Stimulated activated CD4-positive, alpha-beta T cell treated with anti-CD3 and anti-CD28 coated beads, Interleukin-1b, Interleukin-23, amount 100 ng/mL, for 1 hour (primary cell): ENCODE measurements at places on chromosomes 12 and 14.

GRCh38 chr14:70653662-70654061 lies 11.9 kb downstream of the TTC9 start:
- no peak for DNase-seq

DNA sequence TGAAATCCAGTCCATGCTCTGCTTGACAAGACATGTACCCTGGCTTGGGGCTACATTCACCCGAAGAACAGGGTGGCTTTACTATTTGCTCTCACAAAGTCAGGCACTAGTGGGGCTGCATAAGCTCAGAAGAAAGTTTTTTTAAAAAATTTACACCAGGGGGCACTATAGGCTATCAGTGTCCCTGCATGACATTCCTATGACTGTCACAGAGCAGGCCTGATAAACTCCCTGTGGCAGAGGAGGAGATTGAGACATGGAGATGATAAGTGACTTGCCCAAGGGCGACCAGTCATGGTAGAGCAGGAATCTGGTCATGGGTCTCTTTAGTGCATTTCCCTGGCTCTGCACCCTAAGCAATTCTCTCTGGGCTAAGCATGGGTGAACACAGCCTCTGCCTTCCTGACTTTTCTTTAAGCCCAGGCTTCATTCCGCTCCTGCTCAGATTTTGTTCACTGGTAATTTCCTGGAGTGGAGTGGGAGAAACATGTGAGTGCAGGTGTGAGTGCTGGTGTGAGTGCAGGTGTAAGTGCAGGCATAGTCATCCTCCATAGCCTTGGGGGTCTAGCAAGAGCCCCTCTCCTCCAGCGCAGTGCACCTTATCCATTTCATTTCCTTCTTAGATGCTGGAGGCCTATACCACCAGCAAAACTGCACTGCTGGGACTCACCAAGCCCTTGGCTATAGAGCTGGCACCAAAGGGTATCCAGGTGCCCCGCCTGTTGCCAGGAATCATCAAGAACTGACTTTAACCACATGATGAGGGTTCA lies 91.6 kb downstream of the DHRS2 start:
- no peak for DNase-seq

DNA sequence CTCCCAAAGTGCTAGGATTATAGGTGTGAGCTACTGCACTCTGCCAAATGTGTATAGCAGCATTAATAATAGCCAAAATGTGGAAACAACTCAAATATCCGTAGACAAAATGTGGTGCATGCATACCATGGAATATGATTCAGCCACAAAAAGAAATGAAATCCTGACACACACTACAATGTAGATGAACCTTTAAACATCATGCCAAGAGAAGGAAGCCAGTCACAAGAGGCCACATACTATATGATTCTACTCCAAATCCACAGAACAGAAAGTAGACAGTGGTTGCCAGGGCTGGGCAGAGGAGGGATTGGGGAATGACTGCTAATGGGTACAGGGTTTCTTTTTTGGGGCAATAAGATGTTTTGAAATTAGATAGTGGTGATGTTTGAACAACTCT lies 7.7 kb upstream of the TMED2 start:
- DNase-seq = no peak

- no peak for DNase-seq
Measured at GRCh38 chr14:71049435-71050133, 142.3 kb downstream of the PCNX1 start.

- DNase-seq = no peak
Measured at GRCh38 chr14:32134448-32135097, 57.5 kb downstream of the ARHGAP5 start.

DNA sequence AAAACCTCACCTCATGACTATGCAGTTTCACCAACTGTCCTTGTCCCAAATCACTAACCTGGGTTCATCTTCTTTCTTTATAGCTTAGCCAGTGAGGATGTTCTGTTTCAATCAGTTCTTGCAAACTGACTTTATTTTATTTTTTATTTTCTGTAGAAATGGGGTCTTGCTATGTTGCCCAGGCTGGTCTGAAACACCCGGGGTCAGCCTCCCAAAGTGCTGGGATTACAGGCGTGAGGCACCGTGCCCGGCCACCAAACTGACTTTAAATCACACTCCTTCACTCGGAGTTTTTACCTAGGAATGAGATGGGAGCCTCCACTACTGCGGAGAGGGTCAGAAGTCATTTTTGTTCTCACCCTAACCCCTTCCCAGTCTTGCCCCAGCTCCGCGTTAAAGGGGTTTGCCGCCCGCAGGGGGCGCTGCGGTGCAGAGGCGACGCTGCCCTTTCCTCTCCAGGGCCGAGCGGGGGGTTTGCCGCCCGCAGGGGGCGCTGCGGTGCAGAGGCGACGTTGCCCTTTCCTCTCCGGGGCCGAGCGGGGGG lies 7.0 kb upstream of the B4GALNT3 start:
- DNase-seq = peak; percentile 5

GRCh38 chr14:71430321-71430677 lies 501.9 kb upstream of the RGS6 start:
- DNase-seq = no peak

DNA sequence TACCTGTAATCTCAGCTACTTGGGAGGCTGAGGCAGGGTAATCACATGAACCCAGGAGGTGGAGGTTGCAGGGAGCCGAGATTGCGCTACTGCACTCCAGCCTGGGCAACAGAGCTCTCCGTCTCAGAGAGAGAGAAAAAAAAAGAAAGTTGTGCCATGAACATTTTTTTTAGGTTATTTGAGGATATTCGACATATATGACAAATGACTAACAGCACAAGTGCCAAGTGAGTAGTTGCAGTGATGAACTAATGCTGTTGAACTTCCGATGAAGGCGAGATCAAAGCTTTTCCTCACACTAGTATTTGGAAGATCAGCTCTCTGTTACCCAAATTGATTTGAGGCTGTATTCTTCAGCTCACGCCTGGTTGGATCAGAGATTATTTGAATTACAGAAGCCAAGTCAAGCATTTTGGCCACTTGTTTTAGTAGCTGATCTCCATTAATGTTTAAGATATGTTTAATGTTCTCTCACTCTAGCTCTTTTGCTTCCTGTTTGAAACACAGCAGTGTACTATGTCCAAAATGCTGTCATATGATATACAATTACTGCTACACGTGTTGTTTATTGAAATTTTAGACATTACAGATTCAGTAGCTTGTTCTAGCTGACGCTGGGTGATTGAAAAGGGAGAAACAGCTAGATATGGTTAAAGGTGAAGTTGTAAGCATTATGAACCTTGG lies 43.4 kb downstream of the WDR20 start:
- DNase-seq = no peak

- DNase-seq = no peak
Measured at GRCh38 chr12:132123970-132124765, 20.0 kb downstream of the DDX51 start.

DNA sequence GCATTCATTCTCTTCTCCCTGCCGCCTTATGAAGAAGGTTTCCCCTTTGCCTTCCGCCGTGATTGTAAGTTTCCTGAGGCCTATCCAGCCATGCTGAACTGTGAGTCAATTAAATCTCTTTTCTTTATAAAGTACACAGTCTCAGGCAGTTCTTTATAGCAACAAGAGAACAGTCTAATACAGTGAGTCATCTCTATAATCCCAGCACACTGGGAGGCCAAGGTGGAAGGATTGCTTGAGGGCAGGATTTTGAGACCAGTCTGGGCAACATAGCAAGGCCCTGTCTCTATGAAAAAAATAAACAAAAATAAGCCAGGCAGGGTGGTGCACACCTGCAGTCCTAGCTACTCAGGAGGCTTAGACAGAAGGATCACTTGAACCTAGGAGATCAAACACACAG lies 259.9 kb downstream of the CEP128 start:
- DNase-seq = no peak

DNA sequence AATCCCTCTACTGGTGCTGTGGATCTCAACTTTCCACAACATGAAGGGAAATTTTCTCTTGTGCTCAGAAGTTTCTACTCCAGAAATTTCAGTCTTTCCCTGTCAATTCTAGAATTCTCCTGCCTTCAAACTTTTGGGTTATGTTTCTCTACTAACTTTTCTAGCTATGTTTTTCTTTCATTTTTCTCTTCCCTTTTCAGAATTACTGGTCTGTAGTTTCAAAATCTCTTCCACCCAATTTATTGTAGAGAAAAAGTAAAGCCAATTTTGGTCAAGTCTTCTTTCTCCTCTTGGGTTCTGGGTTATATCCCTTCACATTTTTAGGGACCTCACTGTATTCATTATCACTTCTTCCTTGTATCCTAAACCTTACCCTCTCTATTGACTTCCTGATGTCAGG lies 18.9 kb downstream of the CNTN1 start:
- DNase-seq = no peak

GRCh38 chr12:32454866-32455265 lies 55.5 kb downstream of the FGD4 start:
- DNase-seq = no peak

DNA sequence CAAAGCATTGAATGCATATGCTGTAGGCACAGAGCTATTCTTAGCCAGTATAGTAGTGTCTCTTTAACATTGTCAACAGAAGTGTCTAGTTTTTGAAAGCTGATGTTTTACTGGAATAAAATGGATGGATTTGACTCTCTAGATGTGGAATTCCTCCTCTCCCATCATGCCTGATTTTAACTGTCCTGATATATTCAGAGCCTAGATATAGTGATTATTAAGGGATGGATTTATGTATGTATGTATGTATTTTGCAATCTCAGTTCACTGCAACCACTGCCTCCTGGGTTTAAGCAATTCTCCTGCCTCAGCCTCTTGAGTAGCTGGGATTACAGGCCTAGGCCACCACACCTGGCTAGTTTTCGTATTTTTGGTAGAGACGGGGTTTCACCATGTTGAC lies 144.8 kb upstream of the NAV3 start:
- DNase-seq = no peak

GRCh38 chr12:44287545-44287944 lies 451.7 kb downstream of the TMEM117 start:
- no peak for DNase-seq

DNA sequence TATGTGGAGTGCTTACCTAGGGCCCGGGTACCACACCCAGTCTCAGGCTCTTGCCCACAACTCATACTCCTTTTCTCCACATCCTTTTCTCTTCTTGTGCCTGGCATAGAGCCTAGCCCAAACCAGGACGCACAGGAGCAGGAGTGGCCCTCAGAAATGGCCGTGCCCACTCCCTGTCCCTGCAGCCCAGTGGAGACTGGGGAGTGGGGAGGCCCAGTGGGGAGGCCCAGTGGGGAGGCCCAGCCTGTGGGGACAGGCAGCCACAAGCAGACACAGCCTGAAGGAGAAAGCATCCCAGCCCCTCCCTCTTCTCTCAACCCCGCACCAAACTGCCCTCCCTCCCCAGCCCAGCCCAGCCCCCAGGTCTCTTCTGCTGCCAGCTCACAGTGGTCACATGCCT lies 196.8 kb downstream of the KIF26A start:
- no peak for DNase-seq

GRCh38 chr14:104514156-104514848 lies 65.3 kb upstream of the C14orf180 start:
- DNase-seq = no peak

DNA sequence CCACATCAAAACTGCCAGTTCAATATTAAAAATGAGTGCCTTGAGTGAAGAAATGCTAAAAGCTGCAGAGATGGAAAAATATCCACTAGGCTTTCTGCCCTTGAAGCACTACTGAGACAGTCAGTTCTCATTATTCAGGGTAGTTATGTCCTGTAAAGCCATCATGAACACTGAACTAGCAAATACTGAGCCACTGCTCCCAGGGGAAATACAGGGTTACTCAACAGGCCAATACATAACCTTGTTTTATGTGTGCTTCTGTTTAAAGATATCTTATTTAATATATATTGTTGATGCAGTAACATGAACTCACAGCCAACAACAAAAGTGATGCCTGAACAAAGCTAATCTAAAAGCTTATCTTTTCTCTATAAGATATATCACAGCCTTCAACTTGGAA lies 3.3 kb downstream of the RAD52 start:
- DNase-seq = no peak

- no peak for DNase-seq
Measured at GRCh38 chr12:89344862-89345202, 7.5 kb downstream of the DUSP6 start.

DNA sequence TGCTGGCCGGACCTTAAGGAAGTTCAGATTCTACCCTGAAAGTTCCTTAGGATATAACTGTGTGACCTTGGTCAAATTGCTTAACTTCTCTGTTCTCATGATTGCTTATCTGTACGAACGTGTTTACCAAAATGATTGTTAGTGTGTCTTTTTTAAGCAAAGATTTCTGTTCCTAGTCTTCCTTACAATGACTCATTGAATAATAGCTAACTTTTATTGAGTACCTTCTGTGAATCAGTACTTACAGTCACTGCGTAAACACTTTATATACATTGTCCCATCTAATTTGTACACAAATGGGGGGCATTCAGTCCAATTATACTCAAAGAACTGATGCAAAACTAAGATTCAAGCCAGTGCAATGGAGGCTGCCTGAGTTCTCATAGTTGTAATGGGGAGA lies 4.2 kb upstream of the TMEM30B start:
- no peak for DNase-seq

DNA sequence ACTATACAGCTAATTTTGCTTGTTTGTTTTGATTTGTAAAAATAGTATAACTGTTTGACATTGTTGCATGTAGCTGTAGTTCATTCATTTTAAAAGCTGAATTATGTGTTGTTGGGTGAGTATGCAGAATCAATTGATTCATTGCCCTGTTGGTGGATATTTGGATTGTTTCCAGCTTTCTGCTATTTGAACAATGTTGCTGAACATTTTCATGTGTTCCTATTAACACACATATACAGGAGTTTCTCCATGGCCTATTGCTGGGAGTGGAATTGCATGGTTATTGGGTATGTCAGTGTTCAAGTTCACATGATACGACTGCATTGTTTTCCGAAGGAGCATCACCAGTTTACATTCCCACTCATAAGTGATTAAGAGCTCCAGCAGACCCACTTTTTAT lies 75.3 kb downstream of the SRGAP1 start:
- DNase-seq = no peak

DNA sequence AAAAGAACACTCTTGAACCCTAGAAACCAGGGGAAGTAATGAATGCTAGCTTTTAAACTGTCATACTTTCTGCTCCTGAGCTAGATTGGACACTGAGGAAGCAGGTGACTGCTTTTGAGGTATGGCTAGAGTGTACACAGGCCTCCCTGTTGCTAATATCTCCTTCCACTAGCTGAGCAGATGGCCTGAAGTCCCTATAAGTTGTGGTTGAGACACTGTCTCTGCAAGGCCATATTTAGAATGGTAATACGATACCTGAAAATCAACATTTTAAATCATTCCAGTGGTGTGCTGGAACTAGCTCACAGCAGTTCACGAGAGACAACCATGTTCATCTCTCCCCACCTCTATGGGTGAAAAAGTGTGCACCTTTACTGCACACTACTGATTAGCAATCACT lies 46.4 kb upstream of the BMP4 start:
- no peak for DNase-seq
